Right kidney (tissue), 9 donors: ENCODE measurements at places on chromosomes 5 and 9.
A peak's percentile ranks its signal among the peaks of the same experiment; 100 is the strongest.

GRCh38 chr9:26033336-26033735 lies 355.1 kb upstream of the TUSC1 start:
- no peak for DNase-seq

DNA sequence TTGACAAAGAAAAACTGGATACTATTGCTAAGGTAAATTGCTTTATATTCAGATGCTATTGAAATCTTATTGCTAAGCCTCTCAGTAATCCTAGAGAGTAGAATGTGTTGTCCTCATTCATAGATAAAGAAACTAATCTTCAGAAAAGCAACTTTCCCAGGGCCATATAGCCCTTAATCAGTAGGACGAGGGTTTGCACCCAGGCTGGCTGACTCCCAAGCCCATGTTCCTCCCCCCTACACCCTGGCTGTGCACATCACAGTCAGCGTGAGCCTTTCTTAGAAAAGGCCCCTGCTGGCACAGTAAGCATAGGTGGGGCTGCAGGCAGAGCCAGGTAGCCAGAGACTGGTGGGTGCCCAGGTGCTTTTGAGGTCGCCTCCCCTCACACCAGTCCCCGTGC lies 15.8 kb upstream of the GLIPR2 start:
- no peak for DNase-seq

DNA sequence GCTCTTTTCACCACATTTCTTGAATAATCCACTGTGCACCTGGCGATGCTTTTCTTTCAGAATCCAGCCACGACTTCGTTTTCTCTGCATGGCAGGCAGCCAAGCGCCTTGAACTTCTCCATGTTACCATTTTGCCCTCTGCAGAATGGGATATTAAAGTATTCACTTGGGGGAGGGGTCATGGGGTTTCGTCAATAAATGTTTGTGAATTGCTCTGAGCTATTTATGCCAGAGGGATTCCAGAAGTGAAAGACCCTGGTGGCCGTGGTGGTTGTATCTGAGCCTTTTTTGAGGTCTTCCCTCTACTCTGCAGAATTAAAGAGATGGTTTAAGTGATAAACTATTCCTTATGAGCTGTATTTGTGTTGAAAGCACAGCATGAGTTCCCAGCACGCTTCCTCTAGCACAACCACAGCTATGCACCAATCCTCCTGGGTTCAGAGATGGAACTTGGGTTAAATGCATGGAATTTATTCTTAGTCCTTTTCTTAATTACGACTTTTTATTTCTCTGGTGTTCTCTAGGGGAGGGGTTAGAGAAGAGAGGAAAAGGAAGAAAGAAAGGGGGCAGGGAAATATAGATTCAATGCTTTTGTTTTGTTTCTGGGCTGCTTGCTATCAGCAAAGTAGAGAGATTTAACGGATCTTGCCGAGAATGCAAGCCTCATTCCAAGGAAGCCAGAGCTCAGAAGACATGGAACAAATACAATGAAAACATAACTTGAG lies 478.2 kb upstream of the TNC start:
- DNase-seq: peak; percentile 11

DNA sequence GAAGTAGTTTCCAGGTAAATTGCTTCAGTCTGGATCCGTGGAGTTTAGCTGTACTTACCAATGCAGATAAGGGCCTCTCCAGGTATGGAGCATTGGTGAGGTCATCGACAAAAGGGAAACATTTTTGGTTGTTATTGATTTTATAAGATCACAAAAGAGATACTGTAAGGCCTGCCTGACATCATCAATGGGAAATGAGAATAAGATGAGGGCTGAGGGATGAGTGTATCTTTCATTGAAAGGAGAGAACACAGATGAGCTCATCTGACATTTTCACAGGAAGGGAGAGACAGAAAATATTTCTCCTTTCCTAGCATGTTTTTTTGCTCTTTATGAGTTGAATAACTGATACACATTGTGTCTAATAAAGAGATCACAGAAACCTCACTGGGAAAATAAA lies 233.6 kb downstream of the SAXO1 start:
- DNase-seq: no peak

DNA sequence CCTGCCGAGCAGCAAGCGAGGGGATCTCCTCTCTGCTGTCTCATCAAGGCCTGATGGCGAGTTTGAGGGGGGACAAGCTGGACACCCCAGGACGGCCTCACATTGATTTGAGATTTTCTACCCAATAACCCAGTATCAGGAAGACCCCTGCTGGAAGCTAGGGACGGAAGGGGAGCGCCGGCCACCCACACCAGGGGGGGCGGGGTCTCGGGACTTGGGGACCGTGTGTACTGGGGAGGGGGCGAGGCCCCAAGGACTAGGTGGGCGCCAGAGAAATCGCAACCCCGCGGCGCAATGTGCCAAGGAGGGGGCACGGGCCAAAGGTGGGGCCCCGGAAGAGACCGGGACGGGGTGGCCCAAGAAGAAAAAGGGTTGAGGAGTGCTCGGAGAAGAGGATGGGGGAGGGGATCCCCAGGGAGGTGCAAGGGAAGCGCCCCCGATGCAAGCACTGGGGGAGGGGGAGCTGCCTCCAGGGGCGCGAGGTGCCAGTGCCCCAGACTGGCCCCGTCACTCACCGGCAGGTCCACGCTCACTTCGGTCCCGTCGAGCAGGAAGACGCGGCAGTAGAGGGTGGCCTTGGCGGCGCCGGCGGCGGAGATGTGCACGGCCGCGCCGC lies 1.1 kb downstream of the EPB41L4B start:
- DNase-seq: peak; percentile 57

DNA sequence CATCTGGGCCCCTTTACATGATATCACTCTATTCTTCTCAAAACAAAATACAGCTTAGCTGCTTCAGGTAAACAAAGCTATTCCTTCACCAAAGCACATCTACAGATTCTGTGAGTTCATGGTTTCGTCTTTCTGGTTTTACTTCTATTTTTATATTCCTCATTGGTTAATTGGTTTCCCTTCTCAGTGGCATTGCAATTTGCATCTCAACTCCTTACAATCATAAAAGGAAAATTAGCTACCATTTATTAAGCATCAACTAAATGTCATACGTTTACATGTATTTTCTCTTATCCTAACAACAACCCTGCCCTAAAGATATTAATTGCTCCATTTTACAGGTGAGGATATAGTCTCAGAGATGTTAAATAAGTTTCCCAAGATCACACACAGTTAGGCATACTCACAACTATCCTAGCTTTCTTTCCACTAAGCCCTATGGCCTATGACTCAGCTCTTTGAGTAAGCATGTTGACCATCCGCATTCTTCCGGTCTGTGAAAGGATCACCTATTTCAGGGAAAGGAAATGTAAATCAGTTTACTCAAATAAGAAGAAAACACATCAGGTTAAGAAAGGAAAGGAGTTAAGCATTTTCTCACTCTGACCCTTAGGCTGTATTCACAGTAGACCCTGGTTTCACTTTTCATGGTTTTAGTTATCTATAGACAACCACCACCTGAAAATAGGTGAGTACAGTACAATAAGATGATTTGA lies 146.1 kb downstream of the CAAP1 start:
- no peak for DNase-seq
